ENCODE measurements at places on chromosomes 3 and 15.
A peak's percentile ranks its signal among the peaks of the same experiment; 100 is the strongest.

- no peaks in the 10 kb centered on the region for H3K27me3 ChIP-seq
- DNase-seq, result no peak
- no peak overlapping the region for H3K4me3 ChIP-seq
- H3K27ac ChIP-seq, result no peak overlapping the region
- no peaks in the 10 kb centered on the region for H3K4me1 ChIP-seq
Observed at GRCh38 chr15:38046257-38047051, 112.0 kb downstream of the TMCO5A start.

GRCh38 chr15:79378394-79379109 lies 53.6 kb upstream of the MINAR1 start:
- H3K27ac ChIP-seq, result no peak overlapping the region
- H3K4me1 ChIP-seq, result no peaks in the 10 kb centered on the region
- no peak for DNase-seq
- no peaks in the 10 kb centered on the region for H3K27me3 ChIP-seq
- no peaks in the 10 kb centered on the region for H3K36me3 ChIP-seq
- H3K4me3 ChIP-seq, result no peak overlapping the region

GRCh38 chr3:50147447-50147846 lies 7.7 kb upstream of the SEMA3F start:
- H3K36me3 ChIP-seq, result no peaks in the 10 kb centered on the region
- H3K27ac ChIP-seq, result no peak overlapping the region
- no peak for DNase-seq
- H3K27me3 ChIP-seq, result no peaks in the 10 kb centered on the region
- H3K4me3 ChIP-seq, result no peak overlapping the region

GRCh38 chr15:63243776-63244175 lies 33.6 kb upstream of the APH1B start:
- no peaks in the 10 kb centered on the region for H3K36me3 ChIP-seq
- no peak overlapping the region for H3K27ac ChIP-seq
- H3K27me3 ChIP-seq, result no peaks in the 10 kb centered on the region
- H3K4me3 ChIP-seq, result no peak overlapping the region
- DNase-seq, result no peak
- H3K4me1 ChIP-seq, result peaks cover 16% of the 10 kb centered on the region

GRCh38 chr15:101193806-101194545 lies 57.9 kb downstream of the CHSY1 start:
- no peak overlapping the region for H3K4me3 ChIP-seq
- H3K36me3 ChIP-seq, result peaks cover 7% of the 10 kb centered on the region
- no peaks in the 10 kb centered on the region for H3K27me3 ChIP-seq
- H3K27ac ChIP-seq, result no peak overlapping the region
- peaks cover 8% of the 10 kb centered on the region for H3K4me1 ChIP-seq

DNA sequence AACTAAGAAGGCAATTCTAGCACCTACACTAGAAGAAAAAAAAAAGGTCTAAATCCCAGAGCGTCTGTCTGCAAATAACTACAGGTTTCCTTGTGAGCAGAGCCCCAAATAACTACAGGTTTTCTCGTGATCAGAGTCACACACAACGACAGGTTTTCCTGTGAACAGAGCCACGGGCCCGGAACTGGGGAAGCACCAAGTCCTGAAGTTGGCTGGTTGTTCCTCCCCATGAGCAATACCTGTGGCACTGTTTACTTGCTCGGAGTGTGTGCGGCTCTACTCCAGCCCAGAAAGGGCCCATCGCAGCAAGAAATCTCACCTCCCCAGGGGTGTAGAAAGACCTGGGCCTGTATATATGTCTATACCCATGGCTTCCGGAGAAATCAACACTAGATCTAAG lies 644 bp upstream of the MASP1 start:
- DNase-seq, result no peak
- H3K4me1 ChIP-seq, result no peaks in the 10 kb centered on the region
- H3K4me3 ChIP-seq, result no peak overlapping the region
- no peaks in the 10 kb centered on the region for H3K36me3 ChIP-seq
- H3K27ac ChIP-seq, result no peak overlapping the region

DNA sequence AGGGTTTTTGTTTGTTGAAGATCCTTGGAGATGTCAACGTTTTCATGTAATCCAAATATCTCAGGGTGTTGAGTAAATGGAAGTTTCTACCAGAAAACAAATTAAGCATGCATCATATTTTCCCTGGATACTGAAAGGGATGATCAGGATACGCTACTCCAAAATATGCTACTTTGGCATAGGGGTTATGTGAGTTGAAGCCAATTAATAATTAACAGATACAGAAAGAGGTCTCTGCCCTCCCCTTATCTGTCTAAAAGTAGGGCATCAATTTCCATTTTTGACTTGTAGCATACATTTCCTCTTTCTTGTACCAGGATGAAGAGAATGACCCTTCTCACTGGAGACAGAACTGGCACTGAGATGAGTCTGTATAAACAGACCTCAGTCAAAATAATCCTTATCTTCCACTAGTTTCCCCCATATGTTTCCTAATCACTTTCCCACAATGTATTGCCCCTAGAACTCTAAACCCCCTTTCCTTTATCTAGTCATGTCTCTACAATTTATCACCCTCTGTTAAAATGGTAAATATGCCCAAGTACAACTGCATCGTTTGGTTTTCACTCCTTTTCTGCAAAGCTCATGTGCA lies 17.4 kb upstream of the ASB14 start:
- no peaks in the 10 kb centered on the region for H3K36me3 ChIP-seq
- no peak overlapping the region for H3K4me3 ChIP-seq
- H3K27me3 ChIP-seq, result no peaks in the 10 kb centered on the region
- no peak for DNase-seq

- no peak overlapping the region for H3K4me3 ChIP-seq
- H3K36me3 ChIP-seq, result peaks cover 4% of the 10 kb centered on the region
- peak; percentile 37 for DNase-seq
Observed at GRCh38 chr3:98573181-98573728, 20.2 kb downstream of the CPOX start.

DNA sequence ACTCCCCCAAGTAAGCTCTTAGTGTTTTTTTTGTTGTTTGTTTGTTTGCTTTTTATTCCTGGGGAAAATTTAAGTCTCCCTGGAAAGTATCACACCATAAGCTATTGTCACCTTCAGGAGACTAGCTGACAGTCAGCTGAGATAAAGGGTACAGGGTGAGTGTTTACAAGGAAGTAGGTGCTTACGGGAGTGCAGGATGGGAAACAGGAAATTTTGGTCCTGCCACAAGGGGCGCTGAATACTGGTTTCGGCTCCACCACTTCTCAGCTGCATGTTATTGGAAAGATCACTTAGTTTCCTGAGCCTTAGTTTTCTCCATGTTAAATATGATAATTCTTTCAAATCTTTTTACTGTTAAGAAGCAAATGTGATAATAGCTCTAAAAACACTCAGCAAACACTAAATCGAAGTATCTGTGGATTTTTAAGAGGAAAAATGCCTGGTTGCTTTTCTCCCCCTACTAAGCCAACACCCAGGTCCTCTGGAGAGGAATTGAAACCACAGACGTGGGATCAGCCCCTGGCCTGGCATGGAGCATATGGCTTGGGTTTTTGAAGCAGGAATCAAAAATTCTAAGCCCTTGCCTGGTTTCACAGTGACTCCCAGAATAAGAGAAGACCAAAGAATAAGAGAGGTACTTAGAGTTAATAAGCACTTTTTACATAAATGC lies 90.7 kb downstream of the SCN11A start:
- H3K36me3 ChIP-seq, result no peaks in the 10 kb centered on the region
- H3K4me3 ChIP-seq, result no peak overlapping the region
- peak; percentile 28 for DNase-seq
- no peaks in the 10 kb centered on the region for H3K4me1 ChIP-seq

GRCh38 chr3:190699776-190700175 lies 162.7 kb downstream of the GMNC start:
- no peak overlapping the region for H3K4me3 ChIP-seq

DNA sequence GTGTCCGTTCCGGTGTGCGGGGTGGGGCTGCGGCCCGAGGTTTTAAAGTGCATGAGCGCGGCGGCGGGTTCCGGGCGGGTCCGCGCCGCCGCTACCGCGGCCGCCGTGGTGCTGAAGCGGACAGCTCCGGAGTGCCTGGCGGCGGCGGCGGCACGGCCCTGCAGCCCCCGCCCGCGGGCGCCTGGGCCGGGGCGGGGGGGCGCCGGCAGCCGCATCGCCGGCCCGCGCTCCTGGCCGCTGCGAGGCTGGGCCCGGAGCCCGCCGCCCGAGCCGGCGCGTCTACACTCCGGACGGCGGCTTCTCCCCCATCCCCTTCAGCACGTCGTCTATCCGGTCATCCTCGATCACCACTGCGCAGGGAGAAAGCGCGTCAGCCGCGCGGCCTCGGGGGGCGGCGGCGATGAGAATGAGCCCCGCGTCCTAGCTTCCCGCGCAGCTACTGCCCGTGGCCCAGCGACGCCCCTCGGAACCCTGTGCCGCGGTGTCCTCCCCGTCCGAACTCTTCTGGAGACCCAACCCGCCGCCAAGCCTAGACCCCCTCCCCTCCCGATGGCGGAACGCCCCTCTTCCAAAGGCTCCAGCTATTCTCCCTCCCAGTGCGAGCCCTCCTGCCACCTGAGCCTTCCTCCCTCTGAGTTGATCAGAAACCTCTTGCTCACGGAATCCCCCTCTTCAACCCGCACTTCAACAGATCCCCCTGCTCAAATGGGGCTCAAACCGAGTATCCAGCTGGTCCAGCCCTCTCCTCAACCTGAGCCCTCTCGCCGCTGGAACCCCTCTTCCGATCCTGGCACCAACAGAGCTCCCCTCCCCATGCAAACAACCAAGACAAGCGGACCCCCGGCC lies 1.3 kb downstream of the CAMK2N2 start:
- no peaks in the 10 kb centered on the region for H3K36me3 ChIP-seq
- peak overlapping the region; percentile 17 for H3K4me3 ChIP-seq
- no peak overlapping the region for H3K27ac ChIP-seq
- peaks cover 15% of the 10 kb centered on the region for H3K27me3 ChIP-seq
- DNase-seq, result peak; percentile 55

DNA sequence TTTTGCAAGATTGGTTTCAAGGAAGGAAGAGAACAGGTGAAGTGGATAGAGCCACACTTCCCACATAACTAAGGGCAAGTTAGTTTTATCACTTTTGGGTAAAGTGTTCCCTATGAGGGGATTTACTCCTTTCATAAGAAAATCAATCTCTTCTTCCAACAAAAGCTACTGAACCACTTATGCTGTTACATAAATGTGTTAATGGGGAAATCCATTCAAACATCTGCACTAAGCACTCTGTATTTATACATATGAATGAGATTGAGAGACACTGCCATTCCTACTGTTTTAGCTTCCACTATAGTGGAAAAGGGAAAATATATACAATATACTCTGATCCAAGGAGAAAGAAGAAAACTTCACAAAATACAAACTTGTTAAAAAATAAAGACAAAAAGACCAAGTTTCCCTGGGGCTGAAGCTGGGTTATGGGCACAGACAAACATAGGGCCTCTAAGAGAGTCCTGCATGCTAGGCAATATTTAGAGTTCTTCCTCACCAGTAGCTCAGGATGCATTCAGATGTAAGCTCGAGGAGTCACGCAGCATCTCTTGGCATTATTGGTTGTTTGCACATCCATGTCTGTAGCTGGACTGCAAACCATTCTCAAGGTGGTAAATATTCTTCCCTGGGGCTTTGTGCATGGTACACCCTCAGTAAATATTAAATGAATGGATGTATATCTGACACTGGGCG lies 454.2 kb downstream of the FGF12 start:
- H3K4me3 ChIP-seq, result no peak overlapping the region
- no peak overlapping the region for H3K27ac ChIP-seq
- H3K36me3 ChIP-seq, result no peaks in the 10 kb centered on the region
- H3K4me1 ChIP-seq, result no peaks in the 10 kb centered on the region
- no peaks in the 10 kb centered on the region for H3K27me3 ChIP-seq

DNA sequence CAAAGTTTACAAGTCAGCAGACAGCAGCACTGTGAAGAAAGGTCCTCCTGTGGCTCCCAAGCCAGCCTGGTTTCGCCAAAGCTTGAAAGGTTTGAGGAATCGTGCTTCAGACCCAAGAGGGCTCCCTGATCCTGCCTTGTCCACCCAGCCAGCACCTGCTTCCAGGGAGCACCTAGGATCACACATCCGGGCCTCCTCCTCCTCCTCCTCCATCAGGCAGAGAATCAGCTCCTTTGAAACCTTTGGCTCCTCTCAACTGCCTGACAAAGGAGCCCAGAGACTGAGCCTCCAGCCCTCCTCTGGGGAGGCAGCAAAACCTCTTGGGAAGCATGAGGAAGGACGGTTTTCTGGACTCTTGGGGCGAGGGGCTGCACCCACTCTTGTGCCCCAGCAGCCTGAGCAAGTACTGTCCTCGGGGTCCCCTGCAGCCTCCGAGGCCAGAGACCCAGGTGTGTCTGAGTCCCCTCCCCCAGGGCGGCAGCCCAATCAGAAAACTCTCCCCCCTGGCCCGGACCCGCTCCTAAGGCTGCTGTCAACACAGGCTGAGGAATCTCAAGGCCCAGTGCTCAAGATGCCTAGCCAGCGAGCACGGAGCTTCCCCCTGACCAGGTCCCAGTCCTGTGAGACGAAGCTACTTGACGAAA lies 24.2 kb downstream of the STARD5 start:
- no peak for DNase-seq
- peaks cover 66% of the 10 kb centered on the region for H3K4me1 ChIP-seq
- peaks cover 85% of the 10 kb centered on the region for H3K36me3 ChIP-seq
- H3K27me3 ChIP-seq, result no peaks in the 10 kb centered on the region
- H3K27ac ChIP-seq, result peak overlapping the region; percentile 95

DNA sequence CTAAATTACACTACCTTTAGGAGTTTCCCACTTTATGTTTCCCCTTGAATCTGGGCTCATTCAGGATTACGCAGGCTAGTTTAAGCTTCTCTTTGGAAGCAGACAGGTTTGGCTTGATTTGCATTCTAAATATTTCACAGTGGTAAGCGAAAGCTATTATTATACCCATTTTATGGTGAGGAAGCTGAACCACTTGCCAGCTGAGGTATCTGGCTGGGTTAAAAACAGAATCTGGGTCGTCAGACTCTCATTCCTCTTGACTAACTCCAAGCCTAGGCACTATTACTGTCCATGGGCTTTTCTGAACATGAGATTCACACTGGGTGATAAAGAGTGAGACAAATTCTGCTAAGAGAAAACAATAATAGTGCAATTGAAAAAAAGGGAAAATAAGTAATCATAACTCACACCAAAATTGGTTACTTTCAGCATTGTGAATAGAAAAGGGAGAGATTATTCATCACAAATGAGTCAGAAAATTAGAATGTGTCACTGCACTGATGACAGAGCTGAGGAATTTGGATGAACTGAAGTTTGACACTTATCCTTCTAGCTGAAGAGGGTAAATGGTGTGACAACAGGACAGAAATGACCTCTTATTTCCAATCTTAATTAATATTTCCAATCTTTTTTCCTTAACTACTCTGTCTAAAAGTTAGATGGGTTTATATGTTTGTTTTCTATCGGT lies 211.3 kb downstream of the TIGIT start:
- H3K4me1 ChIP-seq, result peaks cover 5% of the 10 kb centered on the region
- no peaks in the 10 kb centered on the region for H3K27me3 ChIP-seq
- no peak for DNase-seq
- no peaks in the 10 kb centered on the region for H3K36me3 ChIP-seq
- no peak overlapping the region for H3K27ac ChIP-seq

DNA sequence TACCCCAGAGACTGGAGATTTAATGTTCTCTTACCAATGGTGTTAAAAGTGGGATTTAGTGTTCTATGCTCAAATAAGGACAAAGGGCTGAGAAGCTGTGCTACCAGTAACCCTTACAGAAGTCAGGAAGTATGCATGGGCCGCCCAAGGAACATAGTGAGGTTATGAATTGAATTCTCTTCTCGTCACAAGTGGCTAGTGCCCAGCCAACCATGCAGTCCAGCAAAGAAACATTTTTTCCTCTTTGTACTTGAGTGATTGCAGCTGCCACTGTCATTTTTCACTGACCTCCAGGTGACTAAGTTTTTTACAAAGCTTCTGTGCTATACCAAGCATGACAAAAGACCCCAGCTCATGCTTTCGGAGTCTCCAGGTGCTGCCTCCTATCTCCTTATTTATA lies 110.6 kb upstream of the DCBLD2 start:
- H3K4me1 ChIP-seq, result peaks cover 5% of the 10 kb centered on the region
- no peak overlapping the region for H3K27ac ChIP-seq
- H3K27me3 ChIP-seq, result no peaks in the 10 kb centered on the region
